ENCODE measurements at places on chromosomes 1 and 21.
A peak's percentile ranks its signal among the peaks of the same experiment; 100 is the strongest.

DNA sequence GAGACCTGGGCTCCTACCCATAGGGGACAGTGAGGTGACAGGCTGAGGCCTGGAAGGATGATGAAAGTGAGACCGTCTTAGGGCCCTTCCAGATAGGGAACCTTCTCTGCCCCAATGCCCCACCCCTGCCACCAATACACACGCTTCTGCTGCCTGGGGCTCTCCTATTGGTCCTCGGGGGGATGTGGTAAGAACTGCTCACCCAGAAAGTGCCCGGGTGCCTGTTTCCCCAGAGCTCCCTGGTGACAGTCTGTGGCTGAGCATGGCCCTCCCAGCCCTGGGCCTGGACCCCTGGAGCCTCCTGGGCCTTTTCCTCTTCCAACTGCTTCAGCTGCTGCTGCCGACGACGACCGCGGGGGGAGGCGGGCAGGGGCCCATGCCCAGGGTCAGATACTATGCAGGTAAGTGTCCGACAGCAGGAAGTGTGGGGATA is 948 bp downstream of the SEMA4A start:
- no peak for DNase-seq

DNA sequence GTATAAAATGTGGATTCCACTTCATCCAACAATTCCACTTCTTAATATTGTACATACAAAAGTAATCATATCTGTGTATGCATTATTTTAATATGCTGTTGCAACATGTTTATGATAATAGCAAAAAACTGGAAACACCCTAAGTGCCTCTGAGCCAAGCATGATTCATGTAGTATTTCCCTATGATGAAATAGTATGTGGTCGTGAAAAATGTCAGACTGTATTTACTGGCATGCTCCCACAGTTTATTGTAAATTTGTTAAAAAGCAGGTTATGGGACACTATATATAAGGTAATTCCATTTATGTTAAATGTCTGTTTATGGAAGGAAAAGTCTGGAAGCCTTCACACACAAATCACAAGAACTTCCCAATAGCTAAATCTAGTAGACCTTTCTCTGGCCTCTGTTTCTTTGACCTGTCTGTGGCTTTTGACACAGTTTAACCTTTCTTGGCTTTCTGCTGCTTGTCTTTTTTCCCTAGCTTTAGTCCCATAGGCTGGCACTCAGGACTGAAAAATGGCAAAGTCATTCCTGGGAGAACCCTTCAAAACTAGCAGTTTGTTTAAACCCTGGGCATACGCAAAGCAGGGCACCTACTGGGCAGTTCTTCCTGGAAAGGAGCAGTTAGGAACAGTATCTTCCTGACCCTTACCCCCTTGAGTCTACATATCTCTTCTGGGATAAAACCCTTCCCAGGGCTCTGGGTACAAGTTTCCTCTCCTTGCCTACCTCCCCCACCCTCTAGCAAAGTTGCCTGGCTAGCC is 65.4 kb upstream of the ARTN start:
- no peak for DNase-seq

- DNase-seq, result no peak
These were observed 1.3 kb downstream of the AIRE start for GRCh38 chr21:44286716-44287632.

DNA sequence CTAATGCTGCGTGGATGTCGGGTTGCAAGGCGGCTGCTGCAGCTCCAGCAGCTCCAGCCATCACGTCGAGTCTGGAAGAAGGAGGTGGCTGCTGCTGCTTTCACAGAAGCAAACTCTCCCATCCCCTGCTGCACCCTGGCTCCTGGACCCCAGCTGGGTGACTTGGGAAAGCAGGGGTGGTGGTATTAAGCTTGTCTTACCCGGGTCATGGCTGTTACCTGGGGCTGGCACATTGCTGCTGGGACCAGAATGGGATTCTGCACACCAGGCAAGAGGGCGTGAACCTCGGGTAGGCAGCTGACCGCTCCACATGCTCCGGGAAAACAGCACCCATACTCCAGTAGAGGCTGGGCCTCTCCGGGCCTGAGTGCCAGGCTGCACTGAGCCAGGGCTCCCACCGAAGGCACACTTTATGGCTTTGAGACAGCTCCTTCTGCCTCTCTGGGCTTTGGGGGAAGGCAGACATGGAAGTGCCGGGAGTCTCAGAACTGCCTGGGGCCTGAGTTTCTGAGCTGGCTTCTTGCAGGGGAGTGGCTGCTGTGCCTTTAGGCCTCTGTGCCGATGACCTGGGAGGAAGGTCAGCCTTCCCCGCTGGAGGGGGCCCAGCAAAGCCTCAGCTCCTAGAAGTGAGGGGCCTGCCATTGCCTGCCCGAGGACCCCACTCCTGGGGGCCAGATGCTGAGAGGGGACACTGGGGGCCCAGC is 1.2 kb downstream of the SMIM1 start:
- DNase-seq, result no peak

GRCh38 chr1:61873581-61873980 is 131.3 kb downstream of the PATJ start:
- no peak for DNase-seq

GRCh38 chr1:183830389-183830788 is 25.5 kb downstream of the RGL1 start:
- DNase-seq, result no peak

DNA sequence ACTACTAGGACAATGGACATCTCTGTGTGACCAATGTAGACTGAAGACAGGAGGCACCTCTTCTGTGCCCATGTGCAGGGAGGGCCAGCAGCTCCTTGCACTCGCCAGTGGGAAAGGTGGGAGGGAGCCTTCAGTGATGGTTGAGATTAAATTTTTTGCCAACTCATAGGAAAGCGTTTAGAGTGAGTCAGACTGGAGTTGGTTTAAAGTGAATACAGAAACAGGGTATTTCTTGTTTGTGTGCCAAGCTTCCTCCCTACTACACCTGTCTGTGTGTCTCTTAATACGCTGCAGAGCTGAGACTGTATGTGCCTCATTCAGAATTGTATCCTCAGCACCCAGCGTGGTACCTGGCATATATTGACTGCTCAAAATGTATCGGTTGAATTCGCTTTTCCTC is 13.5 kb upstream of the COL16A1 start:
- no peak for DNase-seq

DNA sequence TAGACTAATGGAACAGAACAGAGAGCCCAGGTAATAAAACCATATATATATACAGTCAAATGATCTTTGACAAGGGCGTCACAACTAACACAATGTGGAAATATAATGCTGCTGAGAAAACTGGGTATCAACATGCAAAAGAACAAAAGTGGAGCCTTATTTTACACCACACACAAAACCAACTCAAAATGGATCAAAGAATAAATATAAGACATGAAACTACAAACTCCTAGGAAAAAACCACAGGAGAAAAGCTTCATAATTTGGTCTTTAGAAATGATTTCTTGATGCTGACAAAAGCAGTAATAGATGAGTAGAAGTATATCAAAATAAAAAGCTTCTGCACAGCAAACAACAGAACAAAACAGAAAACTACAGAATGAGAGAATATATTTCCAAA is 192.2 kb downstream of the AKT3 start:
- DNase-seq, result no peak

DNA sequence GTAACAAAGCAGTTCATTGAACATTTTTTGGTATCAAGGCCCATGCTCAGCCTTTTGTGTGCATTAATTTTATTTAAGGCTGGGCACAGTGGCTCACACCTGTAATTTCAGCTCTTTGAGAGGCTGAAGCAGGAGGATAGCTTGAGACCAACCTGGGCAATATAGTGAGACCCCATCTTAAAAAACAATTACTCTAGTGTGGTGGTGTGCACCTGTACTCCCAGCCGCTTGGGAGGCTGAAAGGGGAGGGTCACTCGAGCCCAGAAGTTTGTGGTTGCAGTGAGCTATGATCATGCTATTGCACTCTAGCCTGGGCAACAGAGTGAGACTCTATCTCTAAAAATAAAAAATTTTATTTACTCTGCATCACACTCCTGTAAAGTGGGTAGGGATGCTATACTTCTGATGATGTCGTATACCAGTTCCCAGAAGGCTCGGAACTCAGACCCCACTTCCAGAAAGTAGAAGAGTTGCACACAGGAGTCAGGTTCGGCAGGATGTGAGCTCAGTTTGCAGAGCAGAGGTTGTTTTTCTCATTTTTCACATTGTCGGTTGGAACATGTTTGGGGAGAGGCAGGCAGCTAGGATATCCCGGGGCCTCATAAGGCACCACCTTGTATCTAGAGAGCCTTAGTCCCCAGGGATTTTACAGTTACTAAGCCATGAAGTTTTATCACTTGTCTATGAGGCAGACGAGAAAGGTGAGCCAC is 144.6 kb downstream of the GALNT2 start:
- no peak for DNase-seq

DNA sequence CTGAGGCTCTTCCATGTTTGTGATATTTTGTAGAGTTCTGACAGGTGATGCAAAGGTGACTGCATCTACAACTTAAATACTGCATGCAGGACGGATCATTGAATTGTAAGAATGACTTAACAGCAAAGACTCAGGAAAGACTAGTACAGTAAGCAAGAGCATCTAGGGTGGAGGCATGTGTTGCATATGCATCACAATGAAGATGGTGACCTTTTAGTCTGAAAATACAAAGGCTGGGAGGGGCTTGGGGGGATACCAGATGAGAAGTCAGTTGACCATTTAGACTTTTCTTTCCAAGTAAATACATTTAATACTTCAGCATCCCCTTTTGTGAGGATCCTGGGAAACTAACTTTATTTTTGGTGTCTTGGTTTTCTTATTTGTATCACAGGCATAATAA is 145.5 kb downstream of the NUF2 start:
- DNase-seq, result no peak

DNA sequence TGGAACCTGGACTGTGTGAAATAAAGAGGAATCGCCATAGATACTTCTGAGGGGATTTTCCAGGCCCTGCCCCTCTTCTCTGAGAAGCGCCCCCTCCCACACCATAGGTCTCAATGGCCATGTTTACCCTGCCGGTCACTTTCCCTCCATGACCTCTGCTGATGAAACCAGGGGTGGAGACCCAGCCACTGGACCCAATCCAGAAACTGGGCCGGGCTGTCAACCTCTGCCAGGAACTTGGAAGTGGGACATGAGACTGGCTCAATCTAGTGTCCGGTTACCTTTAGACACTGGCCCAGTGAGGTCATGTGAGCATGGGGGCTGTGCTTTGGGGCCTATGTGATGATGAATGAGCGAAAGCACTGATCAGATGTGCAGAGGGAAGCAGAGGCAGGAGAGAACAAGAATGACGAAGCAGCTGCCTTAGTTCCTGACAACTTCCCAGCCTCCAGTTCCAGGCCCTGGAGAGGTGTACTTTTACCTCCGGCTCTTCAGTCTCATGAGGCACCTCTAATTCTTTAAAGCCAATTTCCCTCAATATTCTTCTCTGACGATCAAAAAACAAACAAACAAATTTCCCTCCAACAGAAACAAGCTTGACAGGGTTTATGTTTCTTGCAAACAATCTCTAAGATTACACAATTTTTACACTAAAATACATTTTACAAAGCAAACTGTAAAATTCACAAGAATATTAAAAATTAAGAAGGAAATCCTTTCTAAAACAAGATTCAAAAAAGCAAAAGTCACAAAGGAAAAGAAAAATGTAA is 4.9 kb downstream of the ASAP3 start:
- no peak for DNase-seq

DNA sequence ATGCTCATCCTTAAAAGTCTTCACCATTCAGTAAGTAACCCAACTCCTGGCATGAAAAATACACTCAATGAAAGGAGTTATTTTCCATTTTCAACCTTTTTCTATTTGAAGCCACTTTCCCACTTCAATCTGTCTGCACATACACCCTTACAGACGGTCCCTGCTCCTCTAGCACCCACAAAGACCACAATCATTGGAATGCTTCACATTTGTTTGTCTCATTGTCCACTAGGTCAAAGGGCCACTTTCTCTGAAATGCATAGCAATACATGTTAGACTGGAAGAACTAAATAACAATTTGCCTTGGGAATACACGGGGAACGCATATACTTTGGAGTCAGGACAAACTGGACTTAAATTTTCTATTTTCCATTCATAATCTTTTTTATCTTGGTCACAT is 487.1 kb upstream of the C1orf87 start:
- no peak for DNase-seq

DNA sequence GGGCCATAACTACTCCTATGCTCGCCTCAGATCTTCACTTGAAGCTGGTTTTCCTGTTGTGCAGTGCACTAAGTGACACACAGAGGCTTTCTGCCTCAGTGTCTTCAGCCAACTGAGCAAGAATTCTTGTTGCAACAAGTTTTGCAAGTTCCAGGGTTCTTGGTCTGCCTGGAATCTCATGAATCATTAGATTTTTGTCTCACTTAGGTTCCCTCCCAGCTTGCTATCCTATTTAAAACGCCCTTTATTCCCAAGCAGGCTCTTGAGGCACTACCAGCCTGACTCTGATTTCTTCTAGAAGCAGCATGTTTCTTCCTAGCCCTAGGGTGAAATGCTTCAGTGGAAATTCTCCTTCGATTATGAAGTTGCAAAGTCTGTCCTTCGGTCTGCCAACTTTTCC is 158.8 kb downstream of the C1orf21 start:
- no peak for DNase-seq

- DNase-seq, result no peak
These were observed 46.6 kb downstream of the VPS26C start for GRCh38 chr21:37220433-37220980.

DNA sequence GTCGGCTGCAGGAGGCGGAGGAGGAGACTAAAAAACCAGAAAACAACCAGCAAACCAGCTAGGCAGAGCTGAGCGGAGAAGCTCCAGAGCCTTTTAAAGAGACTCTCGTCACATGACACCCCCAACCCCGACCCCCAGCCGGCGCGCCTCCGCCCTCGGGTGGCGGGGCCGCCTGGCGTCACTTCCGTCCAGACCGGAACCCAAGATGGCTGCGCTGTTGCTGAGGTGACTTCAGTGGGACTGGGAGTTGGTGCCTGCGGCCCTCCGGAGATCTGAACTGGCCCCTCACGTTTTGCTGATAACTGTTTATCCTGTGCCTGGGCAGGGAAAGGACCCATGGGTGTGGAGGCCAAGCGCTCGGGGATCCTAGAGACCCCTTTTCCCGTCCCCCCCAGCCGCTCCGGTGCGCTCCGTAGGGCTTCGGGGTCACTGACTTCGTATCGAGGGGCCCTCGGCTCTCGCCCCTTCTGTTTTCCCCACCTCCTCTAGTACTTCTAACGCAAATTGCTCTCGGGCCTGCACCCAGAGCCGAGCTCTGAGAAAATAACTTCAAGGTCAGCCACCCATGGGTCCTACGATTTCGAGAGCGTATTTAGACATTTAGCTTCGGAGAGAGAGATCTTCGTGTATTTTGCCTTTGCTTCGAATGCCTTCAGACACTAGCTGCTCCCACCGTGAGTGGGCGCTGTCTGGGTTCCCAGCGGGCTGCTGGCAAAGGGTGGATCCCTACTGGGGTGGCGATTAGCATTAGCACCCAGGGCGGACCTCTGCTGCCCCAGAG is at the start of gene SDHC:
Gene SDHC (plus strand): TSS at position 181 of the 781 bp plus-strand sequence. CDS start 25 bp downstream, at position 206.
- peak; percentile 79 for DNase-seq

DNA sequence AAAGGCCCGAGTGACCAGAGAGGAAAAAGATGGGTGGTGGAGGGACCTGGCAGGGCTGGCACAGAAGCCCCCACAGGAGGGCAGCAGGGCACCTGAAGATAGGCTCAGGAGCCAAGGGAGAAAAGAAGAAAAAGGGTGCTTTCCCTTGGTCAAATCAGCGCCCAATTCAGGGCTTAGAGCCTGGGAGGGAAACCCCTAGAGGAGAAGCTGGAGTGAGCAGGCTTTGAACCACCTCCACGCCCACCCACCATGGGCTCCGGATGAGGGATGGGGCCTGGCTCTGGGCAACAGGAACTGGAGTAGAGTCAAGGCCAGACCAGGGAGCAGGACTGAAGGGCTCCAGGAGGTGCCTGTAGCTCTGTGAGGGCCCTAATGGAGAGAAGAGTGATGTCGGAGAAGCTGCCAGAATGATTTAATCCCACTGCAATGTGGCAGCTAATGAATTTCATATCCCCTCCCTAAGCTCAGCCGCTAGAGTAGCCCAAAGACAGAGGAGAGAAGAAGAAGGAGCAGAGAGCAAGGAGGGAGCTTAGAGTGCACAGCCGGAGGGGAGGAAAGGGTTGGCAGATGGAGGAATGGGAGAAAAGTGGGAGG is 12.0 kb upstream of the PRELP start:
- DNase-seq, result no peak
